ENCODE measurements at places on chromosomes 12 and 14.

DNA sequence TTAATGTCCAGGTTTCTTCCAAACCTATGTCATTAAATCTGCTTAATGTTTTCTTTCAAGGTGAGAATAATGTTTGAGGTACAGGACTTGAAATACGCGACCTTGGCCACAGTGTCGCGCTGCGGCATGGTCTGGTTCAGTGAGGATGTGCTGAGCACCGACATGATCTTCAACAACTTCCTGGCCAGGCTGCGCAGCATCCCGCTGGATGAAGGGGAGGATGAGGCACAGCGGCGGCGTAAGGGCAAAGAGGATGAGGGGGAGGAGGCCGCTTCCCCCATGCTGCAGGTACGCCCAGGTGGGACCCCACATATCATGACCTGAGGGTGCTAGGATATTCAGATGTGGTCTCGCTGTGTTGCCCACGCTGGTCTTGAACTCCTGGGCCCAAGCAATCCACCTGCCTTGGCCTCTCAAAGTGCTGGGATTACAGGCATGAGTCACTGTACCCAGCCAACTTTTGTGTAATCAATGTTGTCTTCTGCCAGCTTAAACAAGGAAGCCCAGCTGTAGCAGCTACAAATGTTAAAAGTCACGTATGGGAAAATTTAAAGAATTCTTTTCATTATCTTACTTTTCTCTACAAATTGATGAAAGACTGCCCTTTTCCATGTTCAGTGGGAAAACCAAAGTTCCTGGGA, 50.8 kb downstream of the DYNC1H1 start:
- DNase-seq, result no peak

DNA sequence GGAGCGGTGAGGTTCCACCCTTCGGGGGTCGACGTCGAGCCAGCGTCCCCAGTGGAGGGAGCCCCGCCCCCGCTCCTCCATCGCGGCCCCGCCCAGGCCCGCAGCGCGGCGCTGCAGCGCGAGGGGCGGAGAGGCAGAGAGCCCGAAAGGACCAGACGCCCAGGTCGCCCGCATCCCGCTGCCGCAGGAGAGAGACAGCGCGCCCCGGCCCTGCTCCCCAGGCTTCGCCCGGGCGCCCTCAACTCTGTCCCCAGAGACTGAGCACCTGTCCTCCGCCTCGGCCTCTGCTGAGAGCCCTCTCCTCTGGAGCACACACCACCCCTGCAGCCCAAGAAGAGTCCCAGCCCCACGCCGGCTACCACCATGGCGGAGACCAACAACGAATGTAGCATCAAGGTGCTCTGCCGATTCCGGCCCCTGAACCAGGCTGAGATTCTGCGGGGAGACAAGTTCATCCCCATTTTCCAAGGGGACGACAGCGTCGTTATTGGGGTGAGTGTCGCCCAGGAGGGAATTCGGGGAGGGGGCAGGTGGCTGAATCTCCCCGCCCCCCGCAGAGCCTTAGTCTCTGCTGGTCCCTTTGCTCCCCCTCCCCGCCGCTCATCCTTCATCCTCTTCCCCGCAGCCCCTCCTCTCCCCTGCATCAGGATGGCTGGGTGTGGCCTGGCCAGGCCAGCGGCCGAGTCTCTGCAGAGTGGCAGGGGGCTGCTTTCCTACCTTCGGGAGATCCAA, at the start of gene KIF5A:
Gene KIF5A (plus strand): TSS at position 136 of the 732 bp plus-strand sequence. CDS start 228 bp downstream, at position 364.
- no peak for DNase-seq

DNA sequence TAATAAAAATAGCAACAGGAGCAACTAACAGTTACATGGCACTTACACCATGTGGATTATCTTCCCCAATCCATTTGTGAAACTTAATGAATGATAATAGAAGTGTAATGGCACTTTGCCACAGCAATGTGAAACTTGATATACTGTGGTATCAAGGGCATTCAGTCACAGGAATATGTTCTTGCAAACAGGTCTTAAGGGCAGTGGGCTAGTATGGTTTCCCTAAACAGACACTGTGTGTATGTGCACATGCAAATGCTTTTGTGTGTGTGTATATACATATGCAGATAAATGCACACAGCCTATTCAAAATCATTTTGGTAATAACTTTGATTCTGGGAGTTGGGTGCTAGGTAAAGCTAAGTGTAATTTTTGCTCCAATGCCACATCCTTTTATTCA, 26.2 kb upstream of the ARHGAP5 start:
- no peak for DNase-seq

GRCh38 chr12:128830505-128830893, 6.7 kb upstream of the SLC15A4 start:
- no peak for DNase-seq

- no peak for DNase-seq
These were observed 27.9 kb upstream of the CCNT1 start for GRCh38 chr12:48744251-48745008.

DNA sequence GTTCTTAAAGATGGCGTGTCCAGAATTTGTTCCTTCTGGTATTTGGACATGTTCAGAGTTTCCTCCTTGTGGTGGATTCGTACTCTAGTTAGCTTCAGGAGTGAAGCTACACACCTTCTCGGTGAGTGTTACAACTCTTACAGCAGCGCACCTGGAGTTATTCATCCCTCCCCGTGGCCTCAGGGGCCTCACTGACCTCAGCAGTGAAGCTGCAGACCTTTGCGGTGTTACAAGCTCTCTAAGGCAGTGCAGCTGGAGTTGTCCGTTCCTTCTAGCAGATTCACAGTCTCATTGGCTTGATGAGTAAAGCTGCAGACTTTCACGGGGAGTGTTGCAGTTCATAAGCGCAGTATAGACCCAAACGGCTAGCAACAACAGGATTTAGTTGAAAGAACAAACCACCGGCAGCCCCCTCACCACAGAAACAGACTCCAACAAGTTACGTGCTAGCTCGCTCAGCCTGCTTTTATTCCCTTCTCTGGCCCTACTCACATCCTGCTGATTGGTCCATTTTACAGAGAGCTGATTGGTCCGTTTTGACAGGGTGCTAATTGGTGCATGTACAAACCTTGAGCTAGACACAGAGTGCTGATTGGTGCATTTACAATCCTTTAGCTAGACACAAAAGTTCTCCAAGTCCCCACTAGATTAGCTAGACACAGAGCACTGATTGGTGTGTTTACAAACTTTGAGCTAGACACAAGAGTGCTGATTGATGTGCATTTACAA, 4.5 kb upstream of the CDKN3 start:
- DNase-seq, result no peak

DNA sequence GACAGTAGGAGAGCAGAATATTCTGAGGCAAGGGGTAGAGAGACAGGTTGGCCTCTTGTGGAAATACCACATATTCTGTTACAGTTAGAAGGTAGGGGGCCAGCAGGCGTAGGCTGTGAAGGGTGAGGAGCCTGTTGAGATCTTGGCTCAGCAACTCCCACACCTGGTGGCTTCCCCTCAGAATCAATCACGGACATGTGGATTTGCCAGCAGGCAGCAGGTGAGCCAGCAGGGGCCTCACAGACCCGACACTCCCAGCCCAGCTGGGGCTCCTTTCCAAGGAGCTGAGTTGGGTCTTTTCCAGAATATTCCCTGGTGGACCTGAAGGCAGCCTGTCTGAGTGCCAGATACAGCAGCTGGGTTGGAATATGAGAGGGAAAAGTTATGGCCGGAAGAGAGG, 150.0 kb upstream of the CRY1 start:
- DNase-seq, result no peak

GRCh38 chr12:106445959-106446358, 88.4 kb downstream of the POLR3B start:
- DNase-seq, result no peak

DNA sequence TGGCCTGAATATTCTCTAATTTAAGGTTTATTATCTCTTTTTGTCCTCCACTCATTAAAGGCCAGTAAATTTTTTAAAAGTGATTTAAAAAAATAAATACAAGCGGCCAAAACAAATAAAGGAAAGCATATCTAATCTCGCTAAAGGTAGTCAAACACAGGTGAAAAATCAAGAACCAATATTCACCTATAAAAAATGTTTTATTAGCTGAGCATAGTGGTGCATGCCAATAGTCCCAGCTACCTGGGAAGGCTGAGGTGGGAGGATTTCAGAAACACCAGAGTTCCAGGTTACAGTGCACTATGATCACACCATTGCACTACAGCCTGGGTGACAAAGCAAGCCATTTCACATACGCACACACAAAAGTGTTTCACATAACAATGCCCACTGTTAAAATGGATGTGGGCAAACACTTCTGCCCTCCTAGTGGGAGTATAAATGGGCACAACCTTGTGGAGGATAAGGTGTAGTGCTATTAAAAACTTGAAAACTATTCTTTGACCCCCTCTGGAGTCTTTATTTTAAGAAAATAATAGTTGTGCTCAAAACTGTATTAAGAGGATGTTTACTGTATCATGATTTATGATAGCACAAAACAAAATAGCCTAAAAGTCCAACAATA, 32.7 kb upstream of the NAP1L1 start:
- no peak for DNase-seq

DNA sequence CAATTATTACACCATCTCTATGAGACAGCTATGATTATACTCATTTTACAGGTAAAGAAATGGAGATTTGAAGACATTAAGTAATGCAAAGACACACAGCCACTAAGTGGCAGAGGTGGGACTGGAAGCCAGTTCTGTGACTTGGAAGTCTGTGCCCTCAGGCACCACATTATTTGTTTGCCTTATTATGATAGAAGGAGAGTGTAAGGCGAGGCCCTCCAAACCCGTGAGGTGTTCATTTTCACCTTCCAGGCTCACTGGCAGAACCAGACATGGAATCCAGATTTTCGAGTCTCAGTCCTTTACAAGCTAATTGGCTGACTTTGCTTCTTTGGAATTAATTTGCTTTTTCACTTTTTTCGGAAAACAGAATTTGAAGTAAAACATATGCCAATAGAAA, 107.9 kb downstream of the CAND1 start:
- no peak for DNase-seq

DNA sequence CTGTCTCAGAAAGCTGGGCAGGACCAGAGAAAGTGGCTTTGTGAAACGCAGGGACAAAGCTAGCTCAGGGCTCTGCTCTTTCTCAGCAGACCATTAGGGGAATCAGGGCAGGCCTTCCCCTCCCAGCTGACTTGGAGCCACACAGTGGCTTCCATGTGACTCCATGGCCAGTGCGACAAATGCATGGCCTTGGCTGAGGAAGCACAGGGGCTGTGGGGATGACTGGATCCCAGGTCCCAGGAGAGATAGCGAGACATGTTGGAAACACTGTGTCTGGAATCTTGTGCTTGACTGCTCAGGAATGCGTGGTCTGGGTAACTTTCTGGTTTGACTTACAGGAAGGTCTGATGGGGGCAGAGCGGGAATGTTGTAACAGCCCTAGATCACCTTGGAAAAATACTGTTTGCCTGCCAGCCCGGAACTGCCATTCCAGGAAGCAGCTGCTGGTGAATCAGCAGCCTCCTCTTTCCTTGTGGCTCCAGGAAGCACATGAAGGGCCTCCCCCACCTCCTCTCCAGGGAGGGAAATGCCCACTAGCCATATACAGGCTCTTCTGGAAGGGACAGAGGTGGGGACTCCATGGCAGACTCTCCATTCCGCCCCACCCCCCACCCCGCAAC, 133.5 kb upstream of the HIF1A start:
- DNase-seq, result peak; percentile 100

- no peak for DNase-seq
These were observed 188.7 kb downstream of the PRKD1 start for GRCh38 chr14:29738950-29739349.

DNA sequence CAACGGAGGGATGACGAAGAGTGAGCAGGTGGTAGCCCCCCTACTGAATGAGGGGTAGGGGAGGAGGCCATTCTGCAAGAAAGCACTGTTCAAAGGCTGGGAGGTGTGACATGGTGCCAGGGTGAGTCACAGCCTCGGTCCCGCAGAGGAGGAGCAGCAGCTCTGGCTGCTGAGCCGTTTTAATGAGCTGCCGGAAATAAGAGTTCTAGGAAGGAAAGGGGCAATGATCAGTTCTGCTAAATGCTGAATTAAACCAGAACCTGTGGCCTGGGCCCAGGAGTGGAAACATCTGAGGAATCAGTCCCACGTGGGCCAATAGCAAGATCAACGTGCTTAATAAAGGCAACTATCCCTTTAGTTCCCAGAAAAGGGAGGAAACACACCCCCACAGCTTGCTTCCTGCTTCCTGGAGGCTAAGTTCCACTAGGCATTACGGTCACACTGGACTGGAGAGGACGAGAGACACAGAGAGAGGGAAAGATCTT, 3.6 kb downstream of the ABCD4 start:
- DNase-seq, result peak; percentile 24

GRCh38 chr14:66281036-66281776, 205.0 kb upstream of the CCDC196 start:
- DNase-seq, result peak; percentile 8

DNA sequence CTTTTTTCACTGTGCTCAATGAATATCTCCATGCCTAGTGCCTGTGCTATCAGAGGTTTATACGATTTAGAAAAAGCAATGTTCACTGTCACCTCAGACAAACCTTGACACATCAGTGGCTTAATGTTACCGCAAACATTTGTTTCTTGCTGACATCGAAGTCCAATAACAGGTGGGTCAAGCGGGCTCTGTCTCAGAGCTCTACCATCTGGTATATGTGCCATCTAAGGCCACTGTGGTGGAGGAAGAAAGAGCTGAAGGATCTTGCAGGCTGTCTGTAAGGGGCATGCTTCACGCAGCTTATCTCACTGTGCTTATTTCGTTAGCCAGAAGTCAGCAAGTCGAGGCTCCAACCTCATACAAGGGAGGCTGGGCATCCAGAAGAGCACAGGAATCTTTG, 189.5 kb upstream of the NTF3 start:
- no peak for DNase-seq

DNA sequence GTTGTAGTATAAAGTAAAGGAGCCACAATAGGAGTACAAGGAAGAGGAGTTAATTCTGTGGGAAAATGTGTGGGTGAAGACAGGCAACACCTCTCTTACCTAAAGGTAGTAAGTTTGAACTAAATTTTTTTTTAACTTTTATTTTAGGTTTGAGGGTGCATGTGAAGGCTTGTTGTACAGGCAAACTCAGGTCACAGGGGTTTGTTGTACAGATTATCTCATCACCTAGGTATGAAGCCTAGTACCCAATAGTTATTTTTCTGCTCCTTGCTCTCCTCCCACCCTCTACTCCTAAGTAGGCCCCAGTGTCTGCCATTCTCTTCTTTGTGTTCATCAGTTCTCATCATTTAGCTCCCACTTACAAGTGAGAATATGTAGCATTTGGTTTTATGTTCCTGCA, 70.5 kb downstream of the DNAI7 start:
- DNase-seq, result no peak

DNA sequence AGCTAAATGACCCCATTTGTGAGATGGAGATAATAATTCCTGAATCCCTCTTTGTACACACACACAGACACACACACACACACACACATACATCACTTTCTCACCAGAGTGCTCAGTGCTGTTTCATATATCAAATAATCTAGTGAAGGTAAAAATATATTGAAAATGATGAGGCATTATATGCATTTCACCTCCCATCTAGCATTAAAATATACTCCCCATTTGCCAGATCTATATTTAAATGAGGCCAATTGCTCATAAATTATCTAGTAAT, 490.7 kb upstream of the FLRT2 start:
- DNase-seq, result no peak

- peak; percentile 0 for DNase-seq
These were observed 533.7 kb downstream of the RPS29 start for GRCh38 chr14:49052521-49052920.

- DNase-seq, result no peak
These were observed 16.0 kb downstream of the ANKRD9 start for GRCh38 chr14:102493585-102493984.
